ENCODE measurements at places on chromosomes 13 and 19.

DNA sequence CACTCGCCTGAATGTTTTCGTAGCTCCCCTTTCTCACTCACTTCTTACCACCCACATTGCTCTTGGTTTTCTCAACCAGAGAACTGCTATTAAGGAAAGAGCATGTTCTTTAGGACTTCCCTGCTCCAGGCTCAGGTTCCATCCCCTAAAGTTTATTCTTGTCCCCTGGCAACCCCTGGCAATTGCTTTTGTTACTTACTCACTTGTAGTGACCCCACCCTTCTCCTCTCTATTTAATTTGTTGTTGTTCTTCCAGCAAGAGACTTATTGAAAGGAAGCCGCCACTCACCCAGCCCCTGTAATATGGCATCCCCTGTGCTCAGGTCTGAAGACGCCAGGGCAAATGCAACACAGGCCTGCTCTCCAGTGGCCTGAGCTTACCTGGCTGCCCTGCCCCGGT is 233.7 kb upstream of the SOX21 start:
- no peak for DNase-seq

- DNase-seq = peak; percentile 46
Measured at GRCh38 chr19:33818411-33818810, 21.7 kb downstream of the KCTD15 start.

GRCh38 chr13:51222037-51222685 is at the start of gene FAM124A:
Gene FAM124A (plus strand): TSS chr13:51222398. CDS start chr13:51222502, 104 bp downstream.
- peak; percentile 83 for DNase-seq

DNA sequence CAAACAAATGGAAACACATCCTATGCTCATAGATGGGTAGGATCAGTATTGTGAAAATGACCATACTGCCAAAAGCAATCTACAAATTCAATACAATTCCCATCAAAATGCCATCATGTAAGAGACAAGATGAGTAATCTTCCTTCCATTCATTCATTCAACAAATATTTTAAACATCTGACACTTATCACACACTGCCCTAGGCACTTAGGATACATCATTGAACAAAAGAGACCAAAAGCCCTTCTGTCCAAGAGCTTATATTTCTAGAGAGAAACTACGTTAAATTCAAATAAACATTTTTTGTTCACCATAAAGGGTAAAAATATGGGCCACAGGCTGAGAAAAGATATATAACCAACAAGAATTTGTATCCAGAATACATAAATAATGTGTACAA is 20.5 kb upstream of the LHFPL6 start:
- DNase-seq = no peak

DNA sequence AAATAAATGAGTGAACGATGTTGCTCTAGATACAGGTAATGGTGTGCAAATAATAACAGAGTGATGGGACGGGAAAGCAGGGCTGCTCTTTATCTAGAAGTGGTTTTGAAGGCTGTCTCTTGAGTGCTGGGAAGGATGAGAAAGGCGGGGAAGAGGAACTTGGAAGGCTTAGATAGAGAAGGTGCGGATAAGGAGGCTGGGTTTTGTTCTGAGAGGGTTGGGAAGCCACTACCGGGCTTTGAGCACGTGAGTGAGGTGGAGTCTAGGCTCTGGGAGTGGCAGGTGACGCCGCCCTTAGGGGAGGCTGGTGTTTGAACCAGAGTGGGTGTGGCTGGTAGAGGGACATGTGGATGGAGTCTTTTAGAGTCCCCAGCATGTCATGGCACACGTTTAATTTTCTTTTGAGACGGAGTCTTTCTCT is 811 bp downstream of the ARMC6 start:
- peak; percentile 62 for DNase-seq

- DNase-seq = no peak
Measured at GRCh38 chr19:7230826-7231225, 63.4 kb downstream of the INSR start.
